ENCODE measurements at places on chromosomes 1 and 21.

GRCh38 chr21:29568020-29568697 lies 269.4 kb downstream of the BACH1 start:
- DNase-seq, result no peak

GRCh38 chr1:166974647-166975345 lies 544 bp downstream of the ILDR2 start:
- no peak for DNase-seq

- no peak for DNase-seq
Observed at GRCh38 chr21:44403106-44404020, 49.9 kb downstream of the TRPM2 start.

- DNase-seq, result no peak
Observed at GRCh38 chr1:205276689-205277065, 44.9 kb downstream of the NUAK2 start.

GRCh38 chr1:62450301-62450700 lies 13.5 kb downstream of the USP1 start:
- no peak for DNase-seq

GRCh38 chr1:156126043-156126629 lies 11.6 kb downstream of the LMNA start:
- DNase-seq, result no peak

- DNase-seq, result no peak
Observed at GRCh38 chr1:4755301-4755845, 101.0 kb downstream of the AJAP1 start.

DNA sequence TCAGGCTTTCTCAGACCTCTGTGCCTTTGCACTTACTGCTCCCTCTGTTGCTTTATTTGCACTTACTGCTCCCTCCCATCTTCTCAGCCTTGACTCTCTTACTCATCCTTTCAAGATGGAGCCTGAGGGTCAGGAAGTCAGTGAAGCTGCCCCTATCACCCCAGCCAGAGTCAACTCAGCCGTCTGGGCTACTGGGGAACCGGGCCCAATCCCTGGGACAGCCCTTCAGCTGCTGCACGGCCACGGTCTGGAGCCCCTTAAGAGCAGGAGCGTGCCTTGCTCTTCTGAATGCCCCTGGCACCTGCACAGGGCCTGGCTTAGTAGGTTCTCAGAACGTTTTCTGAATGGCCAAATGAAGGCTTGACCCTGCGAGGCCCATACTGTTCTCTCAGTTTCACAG lies 244.4 kb downstream of the FOXD2 start:
- no peak for DNase-seq

GRCh38 chr1:18332576-18332975 lies 148.2 kb upstream of the KLHDC7A start:
- no peak for DNase-seq

DNA sequence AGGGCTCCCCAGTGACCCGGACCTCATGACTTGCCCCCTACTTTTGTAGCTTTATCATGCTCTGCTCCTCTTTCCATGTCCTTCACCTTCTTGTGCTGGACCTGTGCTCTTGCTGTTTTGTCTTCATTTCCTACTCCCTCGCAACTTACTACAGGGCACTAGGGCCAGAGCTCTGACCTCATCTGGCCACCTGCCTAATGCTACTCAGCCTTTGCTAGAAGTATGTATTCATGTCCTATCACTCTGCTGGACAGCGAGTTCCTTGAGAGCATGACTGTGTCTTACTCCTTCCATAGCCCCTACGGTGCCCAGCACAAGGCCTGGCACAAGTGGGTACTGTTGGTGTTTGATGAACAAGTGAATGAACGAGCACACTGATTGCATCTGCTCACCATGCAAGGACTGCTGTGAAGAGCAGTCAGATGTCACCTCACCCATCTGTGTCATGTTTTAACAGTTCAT lies 1.9 kb downstream of the MTFR1L start:
- no peak for DNase-seq

DNA sequence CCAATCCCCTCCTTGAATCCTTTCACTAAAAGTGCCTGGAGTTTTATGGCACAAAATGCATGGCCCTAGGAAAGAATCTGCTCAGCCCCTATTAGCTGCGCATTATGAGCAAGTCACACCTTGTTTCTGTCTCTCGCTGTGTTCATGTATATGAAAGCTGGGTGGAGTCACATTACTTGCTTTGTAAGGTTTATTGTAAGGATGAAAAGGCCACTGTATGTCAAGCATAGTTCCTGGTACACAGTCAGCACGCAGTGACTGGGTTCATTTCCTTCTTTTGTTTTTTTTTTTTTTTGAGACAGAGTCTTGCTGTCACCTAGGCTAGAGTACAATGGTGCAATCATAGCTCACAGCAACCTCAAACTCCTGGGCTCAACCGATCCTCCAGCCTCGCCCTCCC lies 6.7 kb upstream of the SLC9A1 start:
- DNase-seq, result peak; percentile 35

DNA sequence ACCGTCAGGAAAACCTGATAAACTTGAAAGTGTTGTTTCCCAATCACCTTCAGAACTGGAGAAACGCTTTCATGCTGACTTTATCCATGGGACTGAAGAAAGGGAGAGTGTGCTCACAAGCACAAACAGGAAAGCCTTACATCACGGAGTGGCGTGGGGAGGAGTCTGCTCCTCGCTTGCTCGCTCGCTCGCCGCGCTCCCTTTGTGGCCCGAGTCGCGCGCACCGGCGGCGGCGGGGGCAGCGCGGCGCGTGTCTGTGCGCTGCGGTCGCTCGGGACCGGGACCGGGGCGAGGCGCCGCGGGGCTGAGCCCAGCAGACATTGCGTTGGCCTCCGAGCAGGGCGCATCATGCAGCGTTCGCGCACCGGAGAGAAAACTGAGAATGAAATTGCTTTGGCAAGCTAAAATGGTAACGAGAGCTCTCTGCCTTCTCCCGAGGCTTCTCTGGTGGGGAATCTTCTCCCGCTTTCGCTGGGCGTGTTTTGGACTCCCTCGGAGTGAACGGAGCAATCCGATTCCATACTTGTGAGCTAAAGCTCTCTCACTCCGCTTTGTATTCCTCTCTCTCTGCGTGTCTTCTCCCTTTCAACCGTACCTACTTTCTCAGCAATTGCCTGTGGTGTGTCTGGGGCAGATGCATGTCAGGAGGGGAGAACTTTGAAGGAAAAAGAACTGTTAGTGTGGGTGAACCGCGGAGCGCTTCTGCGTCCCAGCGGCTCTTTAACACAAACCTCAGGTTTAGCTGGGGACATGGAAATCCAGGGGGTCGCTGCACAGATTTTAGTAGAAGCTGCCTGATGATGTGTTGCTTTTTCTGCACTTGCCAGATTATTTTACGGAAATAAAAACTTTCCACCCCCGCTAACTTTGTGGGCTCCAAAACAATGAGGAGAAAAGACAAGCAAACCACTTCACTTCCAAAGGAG lies at the start of gene RGL1:
Gene RGL1 (plus strand): TSS at position 205 of the 926 bp plus-strand sequence. CDS start 178 bp downstream, at position 383.
- DNase-seq, result peak; percentile 26

- DNase-seq, result no peak
Observed at GRCh38 chr1:232655746-232656085, 25.8 kb upstream of the SIPA1L2 start.

- DNase-seq, result peak; percentile 10
Observed at GRCh38 chr1:241611063-241611462, 29.1 kb downstream of the CHML start.

DNA sequence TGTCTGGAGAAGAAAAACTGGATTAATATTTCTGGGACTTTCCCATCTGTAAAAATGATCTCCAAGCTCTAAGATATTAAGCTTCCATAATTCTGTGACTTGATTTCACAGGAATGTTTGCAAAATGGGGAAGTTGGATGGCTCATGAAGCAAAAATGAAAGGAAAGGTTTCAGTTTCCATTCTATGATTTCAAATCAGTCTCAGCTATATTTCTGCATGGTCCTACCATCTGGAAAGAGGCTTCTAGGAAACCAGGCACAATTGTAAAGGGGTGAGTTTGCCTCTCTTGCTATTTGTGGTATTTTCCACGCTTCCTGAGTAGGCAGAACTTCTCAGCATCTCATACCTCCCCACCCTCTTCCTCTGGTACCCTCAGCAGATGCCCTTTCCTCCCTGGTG lies 22.4 kb upstream of the ACTN2 start:
- DNase-seq, result no peak

DNA sequence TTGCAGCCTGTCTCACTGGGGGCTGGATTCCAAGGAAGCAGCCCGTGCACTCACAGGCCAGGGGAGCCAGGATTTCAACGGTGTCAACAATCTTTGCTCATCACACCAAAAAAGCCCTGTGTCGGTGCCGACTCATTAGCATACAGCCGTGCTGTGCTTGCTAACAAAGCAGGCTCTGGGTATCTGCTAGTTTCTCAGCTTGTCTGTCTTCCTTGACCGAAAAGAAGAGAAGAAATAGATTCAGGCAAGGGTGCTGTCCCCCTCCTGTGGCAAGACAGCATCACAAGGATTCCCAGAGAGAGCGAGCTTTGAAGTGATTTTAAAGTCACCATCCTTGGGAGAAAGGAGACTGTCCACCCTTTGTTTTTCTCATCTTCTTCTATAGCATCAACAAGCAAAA lies 214.7 kb downstream of the SDCCAG8 start:
- DNase-seq, result no peak

GRCh38 chr1:16367258-16367967 lies 371 bp downstream of the SZRD1 start:
- DNase-seq, result peak; percentile 46

DNA sequence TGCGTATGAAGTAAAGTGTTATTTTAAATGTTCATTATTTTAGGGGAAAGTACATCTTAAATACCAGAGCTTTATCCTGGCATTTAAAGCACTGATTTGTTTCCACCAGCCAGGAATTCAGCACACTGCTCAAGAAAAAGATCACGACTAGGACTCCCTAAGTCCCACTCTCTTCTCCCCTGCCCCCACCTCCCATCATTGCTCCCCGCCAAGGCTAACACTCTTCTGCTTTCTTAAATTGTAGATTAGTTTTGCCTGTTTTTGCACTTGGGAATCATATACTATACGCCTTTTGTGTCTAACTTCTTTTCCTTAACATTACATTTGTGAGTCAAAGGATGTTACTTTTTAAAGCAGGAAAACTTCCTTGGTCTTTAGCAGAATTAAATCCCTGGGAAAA lies 37.5 kb upstream of the C1orf105 start:
- no peak for DNase-seq

DNA sequence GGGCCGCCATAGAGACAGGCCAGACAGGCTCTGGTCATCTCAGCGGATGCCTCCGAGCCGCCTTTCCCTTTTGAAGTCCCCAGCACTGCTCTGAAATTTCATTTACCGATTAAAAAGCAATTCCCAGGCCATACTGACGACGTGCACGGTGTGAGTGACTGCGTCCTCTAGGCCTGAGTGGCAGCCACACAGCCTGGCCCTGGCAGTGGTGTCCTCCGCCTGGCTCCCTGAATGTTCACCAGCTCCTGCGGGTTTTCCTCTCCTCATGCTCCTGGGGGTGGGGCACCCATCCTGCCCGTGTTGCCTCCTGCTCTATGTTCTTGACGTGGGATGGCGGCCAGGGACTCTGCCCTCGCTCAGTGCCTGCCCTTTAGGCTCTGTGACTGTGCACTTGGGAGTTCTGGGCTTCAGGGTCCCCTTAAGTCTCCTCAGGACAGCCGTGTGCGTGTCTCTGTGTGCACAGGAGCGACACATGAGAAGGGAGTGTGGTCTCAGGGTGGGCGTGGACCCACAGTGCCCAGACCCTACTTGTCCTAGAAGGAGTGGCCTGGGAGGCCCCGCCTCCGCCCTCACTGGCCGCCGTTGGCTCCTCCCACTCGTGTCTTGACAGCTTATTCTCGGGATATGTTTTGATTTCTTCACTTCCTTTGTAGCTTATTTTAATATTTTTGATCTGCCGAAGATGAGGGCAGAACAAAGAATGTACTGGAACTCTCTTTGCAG lies 3.6 kb downstream of the SKI start:
- no peak for DNase-seq

GRCh38 chr21:43956019-43956669 lies 56.0 kb upstream of the TRAPPC10 start:
- DNase-seq, result no peak

- no peak for DNase-seq
Observed at GRCh38 chr1:55037733-55038551, 1.4 kb upstream of the PCSK9 start.

- DNase-seq, result no peak
Observed at GRCh38 chr21:44766014-44766817, 35.4 kb downstream of the UBE2G2 start.

GRCh38 chr1:173479649-173480048 lies 2.5 kb downstream of the PRDX6 start:
- no peak for DNase-seq

Measured in GM12891 (cell line).